ENCODE measurements at places on chromosomes 2 and 18.

DNA sequence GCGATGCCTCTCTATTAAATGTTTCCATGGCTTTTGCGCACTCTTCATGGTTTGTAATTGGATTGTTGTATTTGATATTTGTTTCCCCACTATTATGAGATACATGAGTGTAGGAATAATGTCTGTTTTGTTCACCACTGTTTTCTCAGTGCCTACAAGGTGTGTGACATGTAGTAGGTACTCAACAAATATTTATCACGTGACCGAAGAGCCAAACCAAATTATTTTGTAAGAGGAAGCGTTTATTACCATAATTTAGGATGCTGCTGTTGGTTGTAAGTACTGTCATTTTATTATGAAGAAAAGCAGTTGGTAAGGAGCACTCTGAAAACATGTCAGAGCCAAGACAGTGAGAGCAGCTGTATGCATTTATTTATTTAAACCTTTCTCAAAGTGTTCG lies 32.2 kb upstream of the CTLA4 start:
- no peak for DNase-seq

DNA sequence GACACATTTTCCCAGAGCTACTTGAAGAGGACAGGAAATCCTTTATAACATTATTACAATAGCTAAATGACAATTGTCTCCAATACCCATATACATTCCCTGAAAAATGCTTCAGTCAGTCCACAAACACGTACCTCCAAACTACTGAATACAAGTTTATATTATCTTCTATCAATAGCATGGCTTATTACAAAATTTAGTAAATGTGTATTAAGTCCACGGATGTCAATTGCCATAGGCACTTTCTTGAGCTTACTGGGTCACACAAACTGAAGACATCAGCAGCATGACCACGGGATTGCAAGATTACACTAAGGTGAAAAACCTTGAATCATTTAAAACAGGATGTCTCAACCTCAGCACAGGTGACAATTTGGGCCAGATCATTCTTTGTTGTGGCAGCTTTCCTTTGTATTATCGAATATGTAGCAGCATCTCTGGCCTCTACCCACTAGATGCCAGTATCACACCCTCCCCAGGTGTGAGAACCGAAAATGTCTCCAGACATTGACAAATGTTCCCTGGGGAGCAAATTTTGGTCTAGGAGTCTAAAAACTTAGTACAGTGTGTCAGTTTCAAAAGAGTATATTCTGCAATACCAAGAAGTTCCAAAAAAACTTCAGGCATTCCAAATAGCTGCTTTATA lies 1.4 kb downstream of the MBD2 start:
- no peak for DNase-seq

DNA sequence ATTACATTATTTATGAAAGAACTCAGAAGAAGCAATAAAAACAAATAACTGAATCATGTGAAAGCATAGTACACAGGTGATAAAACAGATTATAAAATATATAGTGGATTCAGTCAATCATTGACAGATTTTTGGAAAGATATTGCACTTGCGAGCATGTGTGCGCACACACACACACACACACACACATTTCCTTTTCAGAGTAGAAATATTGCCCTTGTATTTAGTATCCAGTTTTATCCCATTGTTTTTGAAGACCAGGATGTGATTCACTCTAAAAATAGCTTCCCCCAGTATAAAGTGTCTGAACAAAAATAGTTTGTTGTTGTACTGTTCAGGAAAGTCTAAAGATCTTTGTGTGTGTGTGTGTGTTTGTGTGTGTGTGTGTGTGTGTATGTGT lies 145.5 kb downstream of the CALCRL start:
- no peak for DNase-seq

DNA sequence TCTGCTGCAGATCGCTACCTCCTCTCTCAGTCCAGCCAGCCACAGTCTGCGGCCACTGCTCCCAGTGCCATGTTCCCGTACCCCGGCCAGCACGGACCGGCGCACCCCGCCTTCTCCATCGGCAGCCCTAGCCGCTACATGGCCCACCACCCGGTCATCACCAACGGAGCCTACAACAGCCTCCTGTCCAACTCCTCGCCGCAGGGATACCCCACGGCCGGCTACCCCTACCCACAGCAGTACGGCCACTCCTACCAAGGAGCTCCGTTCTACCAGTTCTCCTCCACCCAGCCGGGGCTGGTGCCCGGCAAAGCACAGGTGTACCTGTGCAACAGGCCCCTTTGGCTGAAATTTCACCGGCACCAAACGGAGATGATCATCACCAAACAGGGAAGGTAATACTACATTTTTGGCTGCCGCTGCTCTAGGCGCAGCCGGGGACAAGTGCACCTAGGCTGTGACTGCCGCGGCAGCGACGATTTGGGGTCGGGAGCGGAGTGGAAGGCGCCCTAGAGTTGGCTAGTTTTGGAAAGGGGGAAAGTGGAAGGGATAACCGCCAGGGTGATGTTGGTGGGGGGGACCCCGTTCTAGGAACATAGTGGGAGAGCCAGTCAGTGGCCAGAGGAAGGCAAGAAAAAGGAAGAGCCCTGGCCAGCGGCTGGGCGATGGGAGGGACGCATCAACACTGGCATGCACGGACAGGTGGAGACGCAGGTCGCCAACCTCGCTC lies 776 bp downstream of the TBR1 start:
- DNase-seq: peak; percentile 64

GRCh38 chr2:143263066-143263625 lies 133.9 kb downstream of the ARHGAP15 start:
- no peak for DNase-seq

DNA sequence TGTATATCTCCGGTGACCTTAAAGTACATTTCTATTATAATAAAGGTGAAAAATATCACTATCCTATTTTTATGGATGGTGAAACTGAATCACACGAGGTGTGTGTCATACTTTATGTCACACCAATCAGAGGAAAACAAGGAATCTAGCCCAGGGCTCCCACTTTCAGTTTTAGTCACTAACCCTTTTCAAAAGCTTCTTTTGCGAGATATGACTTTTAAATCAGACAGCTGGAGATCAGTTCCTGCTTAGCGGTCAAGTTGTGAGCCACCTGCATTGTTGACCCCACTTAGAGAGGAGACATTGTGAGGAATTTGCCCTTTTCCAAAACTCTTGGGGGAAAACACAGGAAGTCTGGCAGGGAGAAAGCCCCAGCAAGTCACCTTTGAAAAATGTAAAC lies 70.5 kb downstream of the CPS1 start:
- no peak for DNase-seq

GRCh38 chr2:238714038-238714528 lies 133.8 kb upstream of the TWIST2 start:
- DNase-seq: no peak

- DNase-seq: no peak
These were observed 245.9 kb upstream of the PXDN start for GRCh38 chr2:1990151-1990589.

GRCh38 chr2:143158098-143158497 lies 28.9 kb downstream of the ARHGAP15 start:
- no peak for DNase-seq

DNA sequence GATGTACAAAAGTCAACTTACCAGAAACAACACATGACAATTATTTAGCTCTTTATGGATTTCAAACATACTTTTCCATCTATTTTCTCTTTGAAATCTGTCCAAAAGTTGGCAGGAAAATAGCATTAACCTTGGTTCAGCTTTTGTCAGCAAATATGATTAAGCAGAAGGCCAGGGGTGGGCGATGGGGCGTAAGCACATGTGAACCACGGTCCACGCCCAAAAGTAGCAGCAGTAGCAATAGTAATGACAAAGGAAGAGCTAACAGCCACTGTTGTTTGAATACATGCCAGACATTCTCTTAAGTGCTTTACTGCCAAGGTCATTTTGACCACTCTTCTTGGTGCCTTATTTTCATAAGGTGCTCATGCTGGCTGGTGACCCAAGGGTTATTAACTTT lies 73.5 kb downstream of the ANTXR1 start:
- no peak for DNase-seq

DNA sequence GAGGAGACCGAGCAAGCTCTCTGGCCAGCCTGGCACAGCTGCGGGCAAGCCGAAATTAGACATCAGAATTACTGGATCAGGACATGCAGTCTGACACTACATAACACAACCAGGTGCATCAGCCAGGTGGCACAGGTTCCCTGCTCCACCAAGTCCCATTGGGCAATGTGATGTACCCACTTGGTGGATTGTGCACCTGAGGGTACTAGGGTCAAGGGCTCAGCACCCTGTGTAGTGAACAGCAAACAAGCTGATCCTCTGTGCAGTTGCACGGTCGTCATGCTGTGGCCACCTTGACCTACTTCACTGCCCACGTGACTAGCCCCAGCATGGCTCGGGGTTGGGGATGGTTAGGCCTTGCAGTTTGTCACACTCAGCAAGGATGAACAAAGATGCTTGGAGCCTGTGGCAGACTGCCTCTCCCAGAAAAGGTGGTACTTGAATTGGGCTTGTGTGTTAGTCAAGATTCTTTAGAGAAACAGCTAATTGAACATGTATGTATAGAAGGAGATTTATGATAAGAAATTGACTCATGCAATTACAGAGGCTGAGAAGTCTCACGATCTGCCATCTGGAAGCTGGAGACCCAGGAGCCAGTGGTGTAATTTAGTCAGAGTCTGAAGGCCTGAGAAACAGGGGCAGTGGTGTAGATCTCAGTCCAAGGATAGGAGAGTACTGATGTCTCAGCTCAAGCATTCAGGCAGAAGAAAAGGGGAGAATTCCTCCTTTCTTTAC lies 71.4 kb upstream of the TMEM87B start:
- DNase-seq: no peak

DNA sequence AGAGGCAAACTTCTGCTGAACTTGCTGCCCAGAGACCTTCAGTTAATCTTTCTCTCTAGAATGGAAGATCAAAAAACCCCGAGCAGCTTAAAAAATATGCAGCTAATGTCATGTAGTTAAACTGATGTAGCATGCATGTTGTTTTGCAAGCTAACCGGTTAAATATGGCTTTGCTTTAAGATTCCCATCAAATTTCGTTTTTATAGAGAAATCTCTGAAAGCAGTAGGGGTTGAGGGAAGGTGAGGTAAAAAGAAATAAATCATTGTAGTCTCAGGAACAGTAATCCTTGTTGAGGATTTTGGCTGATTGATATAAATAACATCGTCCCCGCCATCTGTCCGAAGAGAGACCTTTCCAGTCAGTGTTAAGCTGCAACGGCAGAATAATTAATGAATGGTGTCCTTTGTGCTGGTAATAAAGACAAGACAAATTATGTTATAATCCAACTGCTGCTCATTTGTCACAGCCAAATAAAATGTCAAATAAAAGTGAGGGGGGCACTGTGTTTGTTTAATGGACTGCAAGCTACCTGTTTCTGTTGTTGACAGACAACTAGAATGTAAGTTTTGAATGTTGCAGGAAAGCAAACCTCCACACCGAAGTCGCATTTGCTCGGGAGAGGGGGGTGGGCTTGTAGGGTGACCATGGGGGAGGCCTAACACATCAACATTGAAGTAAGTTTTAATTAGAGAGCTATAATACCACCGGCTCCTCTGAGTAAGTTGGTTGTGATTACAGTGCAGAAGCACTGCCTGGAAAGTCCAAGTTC lies 555.5 kb downstream of the ARHGAP15 start:
- DNase-seq: peak; percentile 52

- DNase-seq: no peak
These were observed 24.7 kb downstream of the TLK1 start for GRCh38 chr2:171136024-171136423.

DNA sequence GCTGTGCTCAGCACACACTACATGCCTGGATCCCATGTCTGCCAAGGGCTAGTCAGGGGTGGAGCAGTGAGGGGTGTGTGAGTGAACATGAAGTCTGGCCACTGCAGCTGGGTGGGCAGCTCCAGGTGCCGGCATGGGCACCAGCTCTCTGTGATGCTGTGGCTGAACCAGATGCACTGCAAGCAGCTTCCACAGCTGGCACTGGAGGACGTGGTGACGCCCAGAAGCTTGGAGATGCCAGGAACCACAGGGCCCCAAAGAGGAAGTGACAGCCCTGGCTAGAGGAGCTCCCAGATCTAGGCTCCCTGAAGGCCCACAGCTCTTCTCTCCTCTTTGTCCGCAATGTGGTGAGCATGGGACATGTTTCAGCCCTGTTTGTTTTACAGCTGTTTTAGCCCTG lies 776.3 kb upstream of the POU3F3 start:
- DNase-seq: no peak

DNA sequence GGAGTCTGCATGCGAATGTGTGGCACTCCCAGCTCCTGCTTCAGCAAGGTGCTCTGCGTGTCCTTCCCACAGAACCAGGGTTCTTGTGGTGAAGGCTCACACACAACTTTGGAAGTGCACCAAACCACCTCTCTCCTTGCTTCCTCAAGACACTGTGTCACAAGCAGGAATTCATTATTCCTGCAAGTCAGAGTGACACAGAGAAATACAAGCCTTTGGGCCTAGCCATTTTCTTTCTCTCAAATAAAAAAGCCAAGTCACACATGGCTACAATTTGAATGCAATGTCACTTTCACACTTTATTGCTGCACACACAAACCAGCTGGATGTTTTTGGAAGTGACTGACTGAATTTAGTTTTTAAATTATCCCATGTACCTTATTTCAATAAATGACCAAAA lies 30.1 kb upstream of the THOC1 start:
- no peak for DNase-seq

- DNase-seq: peak; percentile 51
These were observed 18.6 kb upstream of the MRPL19 start for GRCh38 chr2:75627902-75628504.

- DNase-seq: no peak
These were observed 9.7 kb downstream of the CMPK2 start for GRCh38 chr2:6855860-6856547.

DNA sequence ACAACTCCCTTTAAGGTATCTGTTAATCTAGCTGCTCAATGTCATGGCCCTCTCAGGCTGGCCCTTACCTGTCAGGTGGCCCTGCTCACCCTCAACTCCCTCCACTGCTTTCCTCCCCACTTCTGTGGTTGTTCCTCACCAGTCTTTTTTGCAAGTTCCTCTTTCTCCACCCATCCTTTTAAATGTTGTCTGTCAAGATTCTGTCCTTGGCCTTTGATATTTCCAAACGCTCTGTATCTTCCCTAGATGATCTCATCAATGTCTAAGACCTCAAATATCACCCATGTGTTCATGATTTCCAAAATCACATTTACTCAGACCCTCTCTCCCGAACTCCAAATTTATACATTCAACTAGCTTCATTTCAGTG lies 3.5 kb downstream of the PTPN2 start:
- no peak for DNase-seq

All from right kidney (tissue), 9 donors.